ENCODE measurements at places on chromosomes 13 and 19.

- no peak overlapping the region for H3K27ac ChIP-seq
- DNase-seq = no peak
- peaks cover 16% of the 10 kb centered on the region for H3K4me1 ChIP-seq
- no peaks in the 10 kb centered on the region for H3K27me3 ChIP-seq
- H3K4me3 ChIP-seq = no peak overlapping the region
- H3K36me3 ChIP-seq = no peaks in the 10 kb centered on the region
These were observed 27.3 kb downstream of the B3GLCT start for GRCh38 chr13:31227063-31227462.

DNA sequence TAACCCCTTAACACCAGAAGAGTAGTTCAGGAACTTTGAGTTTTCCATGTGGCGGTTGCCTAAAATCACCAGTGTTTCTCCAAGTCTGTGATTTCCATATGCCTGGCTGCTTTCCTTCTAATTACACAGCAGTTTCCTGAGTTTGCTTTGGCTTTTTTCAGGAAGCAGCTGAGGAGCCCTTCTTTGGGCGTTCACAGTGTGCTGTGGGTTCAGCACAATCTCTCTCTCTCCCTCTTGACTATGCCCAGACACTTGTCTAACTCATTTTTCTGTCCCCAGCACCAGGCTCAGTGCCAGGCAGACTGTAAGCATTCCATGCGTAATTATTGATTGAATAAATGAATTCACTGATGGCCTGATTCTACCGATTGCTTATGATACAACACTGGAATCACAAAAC lies 19.7 kb downstream of the SCEL start:
- peaks cover 6% of the 10 kb centered on the region for H3K27me3 ChIP-seq
- H3K4me3 ChIP-seq = no peak overlapping the region
- no peak for DNase-seq
- no peak overlapping the region for H3K27ac ChIP-seq
- H3K4me1 ChIP-seq = peaks cover 8% of the 10 kb centered on the region

DNA sequence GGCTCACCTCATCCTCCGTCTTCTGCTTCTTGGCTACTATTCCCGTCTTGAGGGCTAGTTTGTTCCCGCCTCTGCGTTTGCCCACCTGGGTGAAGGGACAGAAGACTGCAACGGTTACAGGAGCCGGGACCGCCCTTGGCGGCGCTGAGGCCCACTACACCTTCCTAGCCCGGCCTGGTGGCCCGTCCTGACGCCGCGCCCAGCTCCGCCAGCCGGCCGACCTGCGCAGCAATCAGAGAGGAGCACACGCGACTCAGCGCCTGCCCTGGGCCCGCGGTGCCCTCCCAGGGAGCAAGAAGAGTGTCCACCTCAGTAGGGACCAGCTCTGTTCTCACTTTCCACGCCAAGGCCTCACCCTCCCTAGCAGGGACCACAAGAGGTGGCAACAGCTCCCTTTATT lies 3.1 kb downstream of the TRIR start:
- no peak for DNase-seq
- H3K27me3 ChIP-seq = no peaks in the 10 kb centered on the region
- H3K36me3 ChIP-seq = peaks cover 36% of the 10 kb centered on the region
- no peak overlapping the region for H3K27ac ChIP-seq
- no peak overlapping the region for H3K4me3 ChIP-seq

GRCh38 chr19:54425382-54425723 lies 10.1 kb downstream of the TTYH1 start:
- no peak overlapping the region for H3K4me3 ChIP-seq
- no peak for DNase-seq
- H3K27me3 ChIP-seq = peaks cover 13% of the 10 kb centered on the region

- peaks cover 3% of the 10 kb centered on the region for H3K36me3 ChIP-seq
- no peak overlapping the region for H3K27ac ChIP-seq
- peaks cover 4% of the 10 kb centered on the region for H3K4me1 ChIP-seq
- H3K27me3 ChIP-seq = no peaks in the 10 kb centered on the region
These were observed 453.9 kb downstream of the COG6 start for GRCh38 chr13:40109351-40109844.

DNA sequence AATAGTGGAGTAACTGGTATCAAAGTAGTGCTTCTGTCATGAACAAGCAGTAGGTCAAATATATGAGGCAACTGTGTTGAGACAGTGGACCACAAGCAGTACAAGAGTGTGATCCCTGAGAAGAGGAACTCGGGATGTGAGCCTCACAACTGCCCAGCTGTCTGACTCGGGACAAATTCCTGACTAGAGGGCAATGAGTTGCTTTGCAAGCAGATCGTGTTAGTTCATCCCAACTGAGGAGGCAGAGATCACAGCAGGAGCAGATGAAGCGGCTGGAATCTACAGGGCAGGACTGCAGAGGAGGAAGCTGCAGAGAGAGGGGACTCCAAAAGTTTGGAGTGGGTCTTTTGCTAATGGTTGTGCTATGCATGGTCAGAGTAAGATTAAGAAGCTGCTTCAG lies 741.1 kb downstream of the DIAPH3 start:
- no peak for DNase-seq
- H3K27me3 ChIP-seq = peaks cover 3% of the 10 kb centered on the region
- no peaks in the 10 kb centered on the region for H3K4me1 ChIP-seq

DNA sequence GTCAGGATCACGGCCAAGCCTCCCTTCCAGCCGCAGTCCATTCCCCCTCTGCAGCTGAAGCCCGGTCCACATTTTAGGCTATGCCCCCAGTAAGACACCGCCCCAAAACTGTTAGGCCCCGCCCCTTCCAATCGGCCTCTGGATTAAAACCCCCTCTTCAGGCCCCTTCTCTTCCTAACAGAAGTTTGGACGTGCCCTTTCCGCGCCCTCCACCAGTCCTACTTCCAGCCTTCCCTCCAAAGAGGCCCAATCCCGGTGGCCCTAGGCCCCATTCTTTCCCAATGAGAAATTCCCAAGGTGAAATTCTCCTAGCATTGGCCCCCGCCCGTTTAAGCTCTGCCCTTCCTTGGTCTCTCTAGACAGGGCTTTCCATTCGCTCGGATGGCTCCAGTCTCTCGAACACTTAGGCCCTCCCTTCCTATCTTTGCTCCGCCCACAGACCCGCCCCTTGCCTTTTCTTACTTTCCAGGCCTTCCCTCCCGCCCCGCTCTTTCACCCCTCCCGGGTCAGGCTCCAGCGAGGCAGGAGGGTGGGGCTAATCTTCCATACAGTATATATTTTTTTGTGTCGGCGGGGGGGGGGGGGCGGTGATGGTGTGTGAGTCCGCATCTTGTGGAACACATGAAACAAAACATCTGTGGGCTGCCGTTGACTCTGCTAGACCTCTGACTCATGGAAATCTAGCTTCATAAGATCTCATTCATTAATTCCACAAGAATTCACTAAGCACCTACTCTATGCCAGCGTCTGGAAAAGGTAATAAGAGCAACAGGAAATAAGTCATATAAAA lies 13.6 kb downstream of the LTBP4 start:
- peaks cover 8% of the 10 kb centered on the region for H3K36me3 ChIP-seq
- no peaks in the 10 kb centered on the region for H3K27me3 ChIP-seq
- peaks cover 23% of the 10 kb centered on the region for H3K4me1 ChIP-seq

DNA sequence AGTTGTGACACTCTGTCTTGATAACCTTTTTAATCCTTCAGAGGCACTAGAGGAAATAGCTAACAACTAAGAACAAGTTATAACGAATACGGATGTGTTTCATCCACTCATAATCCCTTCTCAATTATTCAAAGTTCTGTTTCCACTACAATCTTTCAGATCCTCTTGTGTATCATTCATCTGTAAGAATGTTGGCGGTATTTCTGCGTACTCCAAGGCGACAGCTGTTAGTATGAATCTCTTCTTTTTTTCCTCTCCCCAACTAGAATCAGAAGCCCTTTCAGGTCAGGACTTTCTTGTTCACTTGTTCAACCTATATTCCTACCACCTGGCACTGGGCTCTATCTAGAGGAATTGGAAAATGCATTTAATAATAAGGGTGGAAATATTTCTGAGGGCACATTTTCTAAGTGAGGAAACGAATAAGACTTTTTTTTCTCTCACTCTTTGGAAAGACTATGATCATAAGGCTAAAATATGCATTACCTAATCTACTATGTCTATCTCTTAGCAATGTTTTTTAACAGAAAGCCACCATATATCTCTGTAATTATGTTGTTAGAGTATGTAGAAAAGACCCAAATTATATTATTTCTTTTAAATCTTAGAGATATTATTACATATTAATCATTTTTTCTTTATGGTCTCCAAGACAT lies 492.9 kb downstream of the PCDH20 start:
- no peak for DNase-seq
- no peaks in the 10 kb centered on the region for H3K36me3 ChIP-seq
- H3K4me3 ChIP-seq = no peak overlapping the region
- H3K27me3 ChIP-seq = no peaks in the 10 kb centered on the region
- no peak overlapping the region for H3K27ac ChIP-seq
- no peaks in the 10 kb centered on the region for H3K4me1 ChIP-seq
